ENCODE measurements at places on chromosomes 2 and 18.

DNA sequence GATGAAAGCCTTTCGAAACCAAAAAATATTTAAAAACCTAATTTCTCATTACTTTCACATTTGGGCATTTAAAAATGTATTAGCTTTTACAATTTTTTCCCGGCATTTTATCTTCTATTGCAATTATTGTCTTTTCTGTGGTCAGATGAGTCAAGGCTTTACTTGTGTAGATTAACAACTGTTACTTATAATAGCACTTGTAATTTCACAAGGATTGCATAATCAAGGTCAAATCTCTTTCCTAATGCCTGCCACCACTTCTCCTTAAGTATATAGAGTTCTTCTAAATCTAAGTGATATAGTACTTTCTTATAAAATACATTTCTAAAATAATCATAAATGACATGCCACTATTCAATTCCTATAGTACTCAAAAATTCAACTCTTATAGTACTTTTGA, 67.2 kb downstream of the SLC8A1 start:
- DNase-seq = no peak

- no peak for DNase-seq
Observed at GRCh38 chr2:60337142-60337497, 216.3 kb downstream of the BCL11A start.

DNA sequence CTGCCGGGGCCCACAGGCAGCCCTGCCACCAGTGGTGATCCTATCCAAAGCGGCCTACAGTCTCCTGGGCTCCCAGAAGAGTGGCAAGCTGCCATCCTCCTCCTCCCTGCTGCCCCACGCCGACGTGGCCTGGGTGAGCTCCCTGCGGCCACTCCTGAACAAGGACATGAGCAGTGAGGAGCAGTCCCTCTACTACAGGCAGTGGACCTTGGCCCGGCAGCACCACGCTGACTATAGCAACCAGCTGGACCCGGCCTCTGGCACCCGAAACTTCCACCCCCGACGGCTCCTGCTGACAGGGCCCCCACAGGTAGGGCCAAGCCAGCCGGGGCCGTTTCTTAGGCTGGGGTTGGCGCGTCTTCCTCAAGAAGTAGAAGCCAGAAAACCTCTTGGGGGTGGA, 100.5 kb downstream of the ESCO1 start:
- DNase-seq = no peak

DNA sequence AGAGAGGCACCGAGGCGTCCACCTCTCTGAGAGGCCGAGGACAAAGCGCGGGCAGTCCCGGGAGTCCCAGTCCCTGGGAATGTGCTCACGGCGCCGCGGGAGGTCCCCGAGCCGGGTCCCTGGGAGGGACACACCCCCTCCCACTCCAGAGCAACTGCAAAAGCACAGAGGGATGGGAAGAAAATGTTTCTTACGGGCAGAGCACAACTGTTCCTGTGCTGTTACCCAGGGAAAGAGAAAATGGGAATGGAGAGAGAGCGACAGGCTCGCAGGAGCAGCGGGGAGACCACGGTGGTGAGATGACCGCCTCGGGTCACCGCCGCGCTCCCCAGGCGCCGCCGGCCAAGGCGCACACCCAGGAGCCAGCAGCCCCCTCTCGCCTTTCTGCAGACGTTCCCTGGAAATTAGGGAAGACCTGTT, 1.2 kb upstream of the BCL11A start:
- DNase-seq = no peak

DNA sequence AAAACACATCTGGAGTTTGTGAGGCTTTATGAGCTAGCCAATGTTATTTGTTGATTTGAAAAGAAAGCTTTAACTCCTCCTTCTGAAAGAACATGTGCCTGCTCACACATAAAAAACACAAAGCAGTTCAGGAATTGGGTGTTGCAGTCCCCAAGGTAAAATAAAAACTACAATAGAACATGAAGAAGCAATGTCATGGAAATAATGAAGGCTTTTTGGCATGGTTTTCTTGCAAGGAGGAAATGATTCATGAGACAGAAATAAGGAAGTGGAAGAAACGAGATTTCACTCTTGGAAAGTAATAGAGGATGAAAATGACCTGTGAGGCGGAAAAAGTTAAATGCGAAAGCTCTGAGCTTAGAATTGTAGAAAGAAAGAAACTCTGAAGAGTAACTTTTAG, 81.1 kb downstream of the TRIB2 start:
- DNase-seq = no peak

Data from stimulated activated CD4-positive, alpha-beta T cell treated with anti-CD3 and anti-CD28 coated beads, Interleukin-12 subunit alpha, Interleukin-12 subunit beta, amount 100 ng/mL, for 48 hours (primary cell).